Left lung (tissue), 14 donors: ENCODE measurements at places on chromosomes 12 and 14. TPM values are rescaled to one million over a fixed set of nuclear protein-coding genes. Genes with fewer than 3 reads are reported as not detected.

DNA sequence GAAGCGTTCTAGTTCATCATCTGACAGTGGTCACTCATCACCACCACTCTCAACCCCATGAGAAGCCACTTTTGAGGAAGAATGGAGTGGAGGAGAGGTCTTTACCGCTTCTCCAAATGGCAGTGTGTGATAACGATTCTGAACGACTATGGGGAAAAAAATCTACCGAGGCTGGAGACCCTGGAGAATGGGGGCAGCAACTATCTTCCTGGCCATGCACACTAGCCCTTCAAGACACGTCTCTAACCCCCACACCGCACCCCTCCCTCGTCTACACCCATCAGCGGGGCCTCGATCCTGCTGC lies 365 bp downstream of the ING4 start:
- DNase-seq, result no peak

DNA sequence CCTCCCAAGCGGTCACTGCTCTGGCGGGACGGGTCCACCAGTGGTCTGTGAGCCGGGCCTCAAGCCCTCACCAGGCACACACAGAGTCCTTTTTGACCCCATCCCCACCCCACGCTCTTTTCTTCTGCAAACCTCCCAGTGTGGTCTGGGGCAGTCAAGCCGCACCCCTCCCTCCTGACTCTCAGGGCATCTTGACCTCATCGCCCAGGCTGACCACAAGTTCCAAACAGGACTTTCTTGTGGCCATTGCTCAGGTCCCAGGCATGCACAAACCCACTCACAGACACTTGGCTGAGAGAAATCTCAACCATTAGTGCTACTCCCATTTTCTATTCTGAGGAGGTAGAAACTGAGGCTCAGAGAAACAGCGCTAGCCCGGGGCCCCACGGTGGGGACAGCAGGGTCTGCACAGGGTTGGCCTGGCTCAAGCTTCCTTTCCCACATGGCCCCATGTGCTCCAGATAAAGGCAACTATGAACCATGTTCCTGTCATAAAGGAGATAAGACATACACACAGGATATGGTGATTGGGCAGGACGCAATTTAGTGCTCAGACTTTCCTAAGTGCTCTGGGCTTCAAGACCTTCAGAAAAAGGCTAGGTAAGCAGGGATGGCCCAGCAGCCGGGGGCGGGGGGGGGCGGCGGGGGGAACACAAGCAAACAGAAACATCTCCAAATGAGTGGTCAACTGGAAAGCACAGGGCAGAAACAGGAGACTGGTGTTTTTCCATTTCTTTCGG lies 69.6 kb downstream of the ITPK1 start:
- no peak for DNase-seq

- DNase-seq, result no peak
These were observed 30.6 kb downstream of the RESF1 start for GRCh38 chr12:31989571-31990362.

GRCh38 chr12:41743835-41744234 lies 400.8 kb downstream of the GXYLT1 start:
- DNase-seq, result no peak

DNA sequence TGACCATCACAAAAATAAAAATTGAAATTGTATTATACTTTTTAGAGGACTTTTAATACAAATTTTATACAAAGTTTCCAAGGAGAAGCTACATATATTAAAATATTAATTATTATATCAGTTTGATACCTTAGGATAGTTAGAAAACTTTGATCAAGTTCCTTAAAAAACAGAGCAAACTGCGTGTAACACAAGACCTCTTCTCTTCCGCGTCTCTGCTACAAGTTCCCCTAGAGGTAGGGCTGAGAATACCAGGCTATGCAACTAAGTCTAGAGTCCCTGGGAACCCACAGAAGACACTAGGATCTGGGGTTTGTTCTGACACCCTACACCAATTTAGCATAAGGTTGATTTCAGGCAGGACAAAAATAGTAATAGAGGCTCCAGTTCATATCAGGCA lies 319.0 kb downstream of the FOXG1 start:
- DNase-seq, result no peak

CFAP251 gene
- 8.4 TPM for total RNA-seq

SDSL gene
- 12.9 TPM for total RNA-seq

NINJ2 gene
- 18.0 TPM for total RNA-seq

DNA sequence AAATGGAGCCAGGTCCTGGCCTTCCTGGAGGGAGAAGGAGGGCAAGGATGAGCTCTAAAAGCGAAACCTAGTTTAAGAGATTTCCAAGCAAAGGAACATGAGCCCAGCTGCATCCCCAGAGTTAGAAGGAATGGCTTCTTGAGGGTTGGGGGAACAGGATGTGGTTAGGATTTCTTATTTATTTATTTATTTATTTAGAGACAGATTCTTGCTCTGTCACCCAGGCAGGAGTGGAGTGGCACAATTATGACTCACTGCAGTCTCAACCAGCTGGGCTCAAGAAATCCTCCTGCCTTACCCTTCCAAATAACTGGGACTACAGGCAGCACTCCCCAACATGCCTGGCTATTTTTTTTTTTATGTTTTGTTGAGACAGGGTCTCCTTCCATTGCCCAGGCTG lies 25.3 kb upstream of the TMEM106C start:
- no peak for DNase-seq
